Neuronal stem cell (in vitro differentiated cells): ENCODE measurements at places on chromosomes 12 and 14.

DNA sequence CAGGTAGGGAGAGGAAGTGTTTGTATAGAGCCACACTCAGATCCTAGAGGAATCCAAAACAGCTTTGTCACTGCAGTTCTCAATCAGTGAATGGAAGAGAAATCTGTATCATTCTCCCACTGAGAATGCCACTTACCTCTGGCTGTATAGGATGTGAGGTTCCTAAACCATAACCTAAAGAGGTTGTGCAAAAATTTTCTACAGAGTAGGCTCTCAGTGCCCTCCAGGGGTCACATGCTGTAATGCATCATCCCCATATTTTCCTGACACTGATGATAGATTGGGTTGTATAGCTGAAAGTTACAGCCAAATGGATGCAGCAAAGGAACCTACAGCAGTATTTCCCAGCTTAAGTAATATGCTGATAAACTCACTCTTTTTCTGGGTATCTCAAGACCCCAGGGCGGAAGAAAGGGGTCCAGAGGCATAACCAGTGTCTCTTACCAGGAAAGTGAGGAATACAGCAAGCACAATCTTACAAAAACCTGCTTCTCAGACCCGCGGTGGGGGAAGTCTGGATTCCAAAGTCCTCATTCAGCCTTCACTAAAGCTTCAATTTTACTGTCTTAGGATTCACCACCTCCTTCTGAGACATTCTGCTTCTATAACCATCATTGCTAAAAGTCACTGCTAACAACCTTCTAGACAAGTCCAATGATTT is 3.8 kb downstream of the BCDIN3D start:
- DNase-seq = no peak

DNA sequence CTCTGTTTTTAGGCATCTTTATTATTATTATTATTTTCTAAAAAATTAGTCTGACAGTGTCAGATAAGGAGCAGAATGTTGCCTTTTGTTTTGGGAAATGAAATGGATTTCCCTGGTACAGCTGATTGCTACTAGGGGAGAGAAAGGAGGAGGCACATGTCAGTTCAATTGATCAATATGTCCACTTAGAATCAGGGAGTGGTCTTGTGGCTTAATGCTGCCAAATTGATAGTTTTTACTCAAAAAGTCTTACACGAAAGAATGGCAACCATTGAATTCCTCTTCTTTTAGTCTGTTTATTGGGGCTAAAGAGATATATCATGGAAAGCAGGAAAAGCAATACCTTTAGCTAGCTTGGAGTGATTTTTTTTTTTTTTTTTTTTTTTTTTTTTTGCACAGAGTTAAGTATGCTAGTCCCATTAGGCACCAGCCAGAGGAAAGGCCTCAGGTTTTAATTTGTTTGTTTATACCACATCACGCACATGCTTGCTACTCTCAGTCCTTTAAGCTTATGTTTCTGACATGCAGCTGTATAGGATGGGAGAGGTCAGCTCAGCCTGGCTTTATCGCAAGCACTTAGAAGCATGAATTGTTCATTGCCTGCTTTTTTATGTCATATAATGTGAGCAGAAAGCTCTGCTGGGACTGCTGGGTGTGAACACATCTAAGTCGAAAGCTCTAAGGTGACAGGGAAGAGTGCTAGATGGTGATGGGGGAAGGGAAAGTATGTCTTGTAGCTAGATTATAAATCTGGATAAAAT is 1.4 kb downstream of the AKAP6 start:
- DNase-seq = peak; percentile 24

DNA sequence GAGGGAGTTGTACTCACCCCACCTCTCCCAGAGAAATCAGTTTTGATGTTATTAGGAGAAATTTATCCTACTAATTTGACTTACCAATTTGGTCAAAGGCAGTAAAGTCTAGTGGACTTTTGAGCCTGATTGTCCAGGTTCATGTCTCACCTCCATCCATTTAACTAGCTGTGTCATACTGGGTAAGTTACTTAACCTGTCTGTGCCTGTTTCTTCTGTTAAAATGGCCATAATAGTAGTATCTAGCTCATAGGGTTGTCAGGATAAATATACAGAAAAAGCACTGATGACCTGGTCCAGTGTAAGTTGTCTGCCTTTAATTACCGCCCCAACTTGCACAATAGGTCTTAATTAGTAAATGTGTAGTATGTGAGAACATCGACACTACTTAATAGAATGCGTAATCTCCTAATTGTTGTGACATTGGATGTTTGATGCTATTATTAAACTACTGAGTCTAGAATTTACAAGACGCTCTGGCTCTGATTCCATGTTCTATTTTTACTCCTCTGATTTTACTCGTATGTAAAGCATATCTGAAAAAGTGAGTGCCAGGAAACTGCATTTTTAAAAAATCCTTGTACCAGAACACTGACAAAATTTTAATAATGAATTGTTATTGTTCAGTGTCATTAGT is 1.5 kb downstream of the RAB21 start:
- no peak for DNase-seq

GRCh38 chr12:114406316-114406983 is 506 bp upstream of the TBX5 start:
- peak; percentile 26 for DNase-seq

DNA sequence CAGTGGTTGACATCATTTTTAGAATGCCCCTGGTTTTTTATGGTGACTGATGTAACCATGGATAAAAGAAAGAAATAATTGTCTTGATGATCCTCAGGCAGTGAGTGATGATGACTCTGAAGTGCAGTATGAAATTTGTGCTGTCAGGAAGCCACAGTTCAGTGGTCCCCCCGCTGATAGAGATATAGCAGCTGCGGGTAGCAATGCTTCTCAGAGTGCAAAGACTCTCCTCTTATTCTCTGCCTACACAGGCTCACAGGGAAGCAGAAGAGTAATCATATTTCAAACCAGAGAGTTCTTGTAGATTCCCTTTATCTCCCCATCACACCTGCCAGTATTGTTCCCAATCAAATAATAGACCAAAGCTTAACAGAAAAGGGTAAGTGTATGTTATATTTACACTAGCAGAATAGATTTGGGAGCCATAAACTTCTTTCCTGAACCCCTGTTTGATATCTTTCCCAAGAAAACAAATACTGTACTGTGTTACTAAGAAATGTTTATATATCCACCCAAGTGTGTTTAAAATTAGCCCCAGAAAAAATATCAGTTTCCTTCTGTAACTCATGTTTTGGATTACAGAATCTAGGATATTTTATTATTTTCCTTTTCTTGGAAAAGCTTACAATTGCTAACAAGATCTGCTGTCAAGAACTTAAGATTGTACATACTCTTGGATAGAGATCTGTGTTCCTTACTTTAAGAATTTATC is 1817.4 kb upstream of the FLRT2 start:
- no peak for DNase-seq

DNA sequence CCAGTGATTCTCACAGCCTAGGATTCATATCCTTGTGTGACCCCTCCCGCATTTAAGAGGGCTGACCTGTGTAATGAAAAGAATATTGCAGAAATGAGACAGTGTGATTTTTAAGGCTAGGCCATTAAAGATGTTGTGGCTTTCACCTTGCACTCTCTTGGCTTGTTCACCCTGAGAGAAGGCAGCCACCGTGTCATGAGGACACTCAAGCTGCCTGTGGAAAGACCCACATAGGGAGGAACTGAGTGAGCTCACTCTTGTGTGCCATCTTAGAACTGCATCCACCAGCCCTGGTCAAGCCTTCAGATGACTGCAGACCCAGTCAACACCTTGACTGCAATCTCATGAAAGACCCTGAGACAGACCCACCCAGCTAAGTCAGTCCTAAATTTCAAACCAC is 46.3 kb upstream of the TMPO start:
- no peak for DNase-seq

- no peak for DNase-seq
These were observed 2.1 kb upstream of the ARHGAP5 start for GRCh38 chr14:32074887-32075572.

DNA sequence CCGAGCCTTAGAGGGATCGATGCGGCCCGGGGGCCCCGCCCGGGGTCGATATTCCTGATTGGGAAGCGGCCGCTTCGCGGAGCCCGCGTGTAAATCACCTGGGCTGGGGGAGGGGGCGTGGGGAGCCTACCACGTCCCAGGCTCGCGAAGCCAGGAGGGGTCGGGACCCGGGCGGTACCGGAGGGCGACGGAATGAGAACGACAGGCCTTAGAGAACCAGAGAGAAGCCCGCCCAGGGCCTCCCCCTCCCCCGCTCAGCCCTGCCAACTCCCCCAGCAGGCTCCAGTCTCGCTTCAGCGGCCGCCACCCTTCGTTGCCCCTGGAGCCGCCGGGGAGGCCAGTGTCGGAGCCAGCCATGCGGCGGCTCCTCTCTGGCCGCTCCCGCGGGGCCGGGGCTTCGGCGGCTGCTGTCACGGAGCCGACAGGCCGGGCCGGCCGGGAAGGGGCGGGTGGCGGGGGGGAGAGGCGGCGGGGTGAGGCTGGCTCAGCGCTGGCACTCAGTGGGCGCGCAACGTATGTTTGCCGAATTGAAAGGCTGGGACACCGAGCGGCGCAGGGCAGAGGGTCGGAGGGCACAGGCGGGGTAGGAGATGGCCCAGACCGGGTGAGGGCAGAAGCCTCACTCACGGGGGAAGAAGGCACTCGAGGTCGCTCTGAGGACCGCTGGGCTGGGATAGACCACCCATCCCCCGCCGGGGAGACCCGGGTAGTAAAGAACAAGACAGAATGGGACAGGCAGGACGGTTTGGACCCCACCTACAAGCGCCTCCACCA is 1.4 kb upstream of the DNAJC22 start:
- DNase-seq = no peak

GRCh38 chr12:52782502-52782901 is 5.4 kb upstream of the KRT76 start:
- DNase-seq = no peak

GRCh38 chr12:56014205-56014604 is 6.6 kb upstream of the IKZF4 start:
- no peak for DNase-seq

DNA sequence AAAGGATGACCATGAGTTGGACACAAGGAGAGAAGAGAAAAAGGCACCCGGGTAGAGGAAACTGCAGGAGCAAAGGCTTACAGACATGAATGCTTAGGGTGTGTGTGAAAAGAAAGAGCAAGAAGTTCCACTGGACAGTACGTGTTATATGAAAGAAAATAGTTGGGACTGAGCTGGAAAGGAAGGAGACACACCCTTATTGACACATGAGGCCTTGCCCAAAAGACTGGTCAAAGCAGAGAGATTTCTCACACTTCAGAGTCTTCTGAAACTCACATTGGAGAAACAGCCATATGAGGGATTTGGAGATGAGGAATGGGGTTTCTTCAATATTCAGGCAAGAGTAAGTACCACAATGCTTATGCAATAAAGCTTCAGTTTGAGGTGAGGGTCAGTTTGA is 56.0 kb downstream of the TTC9 start:
- DNase-seq = no peak

DNA sequence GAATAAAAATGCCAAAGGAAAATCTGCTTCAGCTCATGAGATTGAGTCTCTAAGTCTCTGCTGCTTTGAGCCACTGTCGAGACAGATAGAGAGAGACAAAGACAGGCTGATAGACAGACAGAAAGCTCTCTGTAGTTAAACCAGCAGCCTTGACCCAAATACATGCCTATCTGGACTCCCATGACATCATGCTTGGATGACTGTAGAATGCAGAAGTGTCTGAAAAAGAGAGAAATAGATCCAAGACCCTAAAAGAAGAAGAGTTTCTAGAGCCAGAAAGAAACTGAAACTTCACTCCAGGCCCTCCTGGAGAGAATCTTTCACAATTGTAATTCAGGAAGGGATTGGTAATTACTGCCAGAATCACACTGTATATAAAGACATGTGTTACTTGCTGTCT is 122.6 kb upstream of the PLXNC1 start:
- DNase-seq = no peak

DNA sequence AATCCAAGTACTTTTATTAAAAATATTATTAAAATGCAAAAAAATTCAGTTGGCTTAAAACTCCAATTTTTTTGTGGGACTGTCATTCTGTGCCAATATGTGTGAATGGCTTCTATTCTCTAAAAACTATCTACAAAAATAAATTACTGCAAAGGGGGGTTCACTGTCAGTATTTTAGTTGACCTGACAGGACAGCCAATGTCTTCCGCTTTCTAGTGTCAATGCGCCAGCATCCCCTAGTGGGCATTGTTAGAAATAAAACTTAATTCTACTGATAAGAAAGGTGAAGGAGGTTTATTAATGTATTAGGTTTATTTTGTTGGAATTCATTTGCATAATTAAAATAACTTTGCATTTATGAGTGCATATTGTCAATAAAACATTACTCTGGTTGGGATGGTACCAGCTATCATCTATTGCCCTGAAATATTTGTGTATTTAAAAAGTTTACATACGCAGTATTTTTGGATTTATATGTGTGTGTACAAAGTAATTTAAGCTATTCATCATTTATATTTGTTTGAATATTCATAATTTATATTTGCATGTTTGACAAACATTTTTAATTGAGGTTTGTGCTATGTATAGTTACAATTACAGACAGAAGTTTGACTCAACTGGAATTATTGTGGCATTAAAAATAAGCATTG is 527.2 kb downstream of the FLRT2 start:
- DNase-seq = no peak

- DNase-seq = peak; percentile 24
These were observed 10.0 kb upstream of the CLEC7A start for GRCh38 chr12:10140001-10140400.

GRCh38 chr14:34794217-34794616 is 79.8 kb upstream of the CFL2 start:
- no peak for DNase-seq

DNA sequence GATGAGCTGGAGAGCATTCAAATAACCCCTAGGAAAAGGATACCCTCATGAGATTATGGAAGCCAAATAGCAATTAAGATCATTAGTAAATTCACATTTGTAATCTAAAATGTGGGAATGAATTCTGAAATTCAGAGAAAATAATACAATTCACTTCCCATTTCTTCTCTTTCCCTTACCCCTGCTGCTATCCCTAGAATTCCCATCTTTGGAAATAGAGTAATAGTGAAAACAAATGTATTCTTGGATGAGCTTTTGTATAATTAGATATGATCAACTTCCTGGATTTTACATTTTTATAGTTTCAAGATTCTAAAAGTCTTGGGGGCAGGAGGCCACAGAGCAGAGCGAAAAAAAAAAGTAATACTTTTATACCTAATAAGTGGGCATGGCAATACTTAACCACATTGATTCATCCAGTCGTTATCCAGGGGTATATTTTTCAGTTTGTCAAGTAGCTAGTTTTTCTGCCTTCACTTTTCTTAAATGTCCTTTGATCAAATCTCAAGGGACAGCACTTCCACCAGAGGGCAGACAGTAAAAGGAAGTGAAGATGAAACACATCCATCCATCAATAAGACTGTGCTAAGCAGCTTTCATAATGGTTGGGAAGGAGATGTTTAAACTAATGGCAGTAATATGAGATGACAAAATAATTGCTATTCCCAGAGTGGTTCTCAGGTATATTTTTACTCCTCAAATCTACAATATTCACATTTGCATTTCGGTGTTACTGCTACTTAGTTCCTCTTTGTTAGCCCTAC is 401.3 kb downstream of the DIO2 start:
- DNase-seq = peak; percentile 8
